ENCODE measurements at places on chromosomes 11 and 22. TPM values are rescaled to one million over a fixed set of nuclear protein-coding genes. Genes with fewer than 3 reads are reported as not detected.
A peak's percentile ranks its signal among the peaks of the same experiment; 100 is the strongest.

The C11orf65 gene
- total RNA-seq, result 0.46 TPM

The CARNS1 gene
- not detected for total RNA-seq

The SCGB1A1 gene
- total RNA-seq, result not detected

The ACTN3 gene
- total RNA-seq, result not detected

The SPI1 gene
- 9.2 TPM for total RNA-seq

DNA sequence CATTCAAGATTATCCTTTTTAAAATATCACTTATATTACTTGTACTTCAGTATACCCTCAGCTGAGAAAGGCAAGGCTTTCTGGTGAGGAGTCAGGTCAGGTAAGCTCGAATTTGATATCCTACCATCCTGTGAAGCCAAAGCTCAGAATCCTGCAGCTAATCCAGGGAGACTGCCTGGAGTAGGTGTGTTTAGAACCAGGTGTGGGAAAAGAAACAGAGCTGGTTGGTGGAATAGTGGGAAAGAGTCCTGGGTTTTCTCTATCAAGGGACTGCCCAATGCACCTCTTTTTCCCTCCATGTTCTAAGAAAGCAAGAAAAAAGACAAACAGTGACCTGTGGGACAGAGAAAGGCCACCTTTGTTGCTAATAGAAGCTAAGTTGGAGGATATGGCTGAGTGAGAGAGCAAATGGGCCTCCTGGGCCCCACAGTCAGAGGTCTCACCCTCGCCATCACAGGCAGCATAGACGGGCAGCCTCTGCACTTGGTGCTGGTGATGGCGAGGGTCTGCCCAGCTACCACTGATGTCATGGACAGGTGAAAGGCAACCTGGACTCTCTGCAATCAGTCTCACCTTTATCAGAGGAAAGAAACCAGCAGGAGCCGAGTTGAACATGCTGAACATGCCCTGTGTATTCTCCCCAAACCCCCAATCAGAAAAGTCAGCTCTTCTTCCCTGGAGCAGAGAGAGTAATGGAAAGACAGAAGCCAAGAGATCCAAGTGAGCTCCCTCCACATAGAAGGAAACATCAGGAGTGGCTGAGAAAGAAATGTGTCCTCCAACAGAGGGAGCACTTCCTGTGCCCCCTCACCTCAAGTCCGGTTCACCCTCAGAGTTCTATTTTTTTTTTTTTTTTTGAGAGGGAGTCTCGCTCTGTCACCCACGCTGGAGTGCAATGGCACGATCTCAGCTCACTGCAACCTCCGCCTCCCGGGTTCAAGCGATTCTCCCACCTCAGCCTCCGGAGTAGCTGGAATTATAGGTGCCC is 491.3 kb downstream of the BUD13 start:
- DNase-seq, result no peak

DNA sequence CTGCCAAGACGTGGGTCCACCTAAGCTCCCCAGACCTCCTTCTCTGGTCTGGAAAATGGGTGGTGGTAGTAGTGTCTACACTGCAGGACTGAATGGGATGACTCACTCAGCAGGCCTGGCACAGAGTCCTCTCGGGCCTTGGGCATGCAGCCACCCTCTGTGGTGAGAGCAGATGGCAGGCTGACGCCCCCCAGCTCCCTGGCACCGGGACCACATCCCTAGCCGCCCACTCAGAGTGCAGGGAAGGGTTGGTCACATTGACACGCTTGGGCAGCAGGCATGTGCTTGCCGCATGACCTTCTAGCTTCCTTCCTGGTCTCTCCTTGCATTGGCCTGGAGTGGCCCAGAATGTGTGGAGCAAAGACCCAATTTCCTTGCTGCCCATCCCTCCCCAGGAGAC is 30.7 kb upstream of the PRODH start:
- DNase-seq, result no peak

- no peak for DNase-seq
Measured at GRCh38 chr11:47940904-47941649, 39.3 kb upstream of the PTPRJ start.

GRCh38 chr11:73234471-73235181 is 16.5 kb downstream of the P2RY2 start:
- DNase-seq, result no peak

GRCh38 chr22:20940904-20941385 is 23.7 kb downstream of the CRKL start:
- no peak for DNase-seq

- no peak for DNase-seq
Measured at GRCh38 chr11:5690736-5691135, 1.1 kb downstream of the TRIM22 start.

DNA sequence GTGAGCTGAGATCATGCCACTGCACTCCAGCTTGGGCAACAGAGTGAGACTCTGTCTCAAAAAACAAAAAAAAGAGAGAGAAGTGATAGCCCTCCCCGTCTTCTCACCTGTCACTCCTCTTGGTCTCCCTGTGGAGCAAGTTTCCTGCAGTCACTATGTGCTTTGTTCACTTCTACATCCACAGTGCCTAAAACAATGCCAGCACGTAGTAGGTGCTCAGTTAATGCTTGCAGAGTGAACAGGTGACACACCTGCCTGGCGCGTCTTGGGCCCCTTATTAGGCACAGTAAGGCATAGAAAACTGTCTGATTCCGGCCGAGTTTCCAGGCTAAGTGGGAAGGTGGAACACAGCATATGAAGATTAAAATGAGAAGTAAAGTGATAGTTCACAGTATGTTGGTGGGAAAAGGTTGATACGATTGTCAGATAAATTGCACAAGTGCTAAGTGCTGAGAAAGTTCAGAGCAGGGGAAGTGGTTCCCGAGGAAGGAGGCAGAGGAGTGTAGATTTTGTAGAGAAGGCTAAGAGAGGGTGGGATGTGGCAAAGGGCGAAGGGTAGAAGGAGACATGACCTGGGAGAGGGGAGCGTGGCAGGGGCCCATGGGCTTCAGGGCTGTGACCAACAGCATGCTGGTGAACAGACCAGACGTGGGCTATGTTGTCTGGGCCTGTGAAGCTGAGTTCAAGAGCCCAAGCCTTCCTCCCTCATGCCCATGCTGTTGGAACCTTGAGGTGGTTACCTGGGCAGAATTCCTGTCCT is 41.9 kb downstream of the BCR start:
- DNase-seq, result no peak

- no peak for DNase-seq
Measured at GRCh38 chr11:69800278-69800677, 18.9 kb downstream of the FGF3 start.

- no peak for DNase-seq
Measured at GRCh38 chr11:128520206-128520887, 67.0 kb downstream of the ETS1 start.

GRCh38 chr22:23478175-23478574 is 101.9 kb downstream of the IGLL1 start:
- no peak for DNase-seq

GRCh38 chr11:73467505-73467904 is 91.3 kb downstream of the RELT start:
- no peak for DNase-seq

DNA sequence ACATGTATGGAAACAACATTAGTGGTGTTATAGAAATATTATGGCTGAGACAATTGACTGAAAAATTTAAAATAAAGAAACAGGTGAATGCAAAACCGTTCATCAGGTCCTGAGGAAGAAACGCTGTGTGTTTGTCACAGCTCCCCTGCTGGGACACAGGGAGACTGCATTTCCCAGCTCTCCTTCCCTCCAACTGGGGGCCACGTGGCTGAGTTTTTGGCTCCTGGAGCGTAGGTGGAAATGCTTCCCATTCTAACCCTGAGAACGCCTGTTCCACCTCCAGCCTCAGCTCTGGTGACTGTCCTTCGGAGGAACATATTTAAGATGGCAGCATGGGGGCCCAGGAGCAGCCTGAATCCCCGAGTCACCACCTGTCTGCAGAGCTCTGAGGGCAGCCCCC is 398.6 kb downstream of the BRD1 start:
- no peak for DNase-seq

- no peak for DNase-seq
Measured at GRCh38 chr22:49866134-49866533, 12.5 kb downstream of the ZBED4 start.

GRCh38 chr22:44765571-44766285 is 13.4 kb downstream of the ARHGAP8 start:
- DNase-seq, result no peak

DNA sequence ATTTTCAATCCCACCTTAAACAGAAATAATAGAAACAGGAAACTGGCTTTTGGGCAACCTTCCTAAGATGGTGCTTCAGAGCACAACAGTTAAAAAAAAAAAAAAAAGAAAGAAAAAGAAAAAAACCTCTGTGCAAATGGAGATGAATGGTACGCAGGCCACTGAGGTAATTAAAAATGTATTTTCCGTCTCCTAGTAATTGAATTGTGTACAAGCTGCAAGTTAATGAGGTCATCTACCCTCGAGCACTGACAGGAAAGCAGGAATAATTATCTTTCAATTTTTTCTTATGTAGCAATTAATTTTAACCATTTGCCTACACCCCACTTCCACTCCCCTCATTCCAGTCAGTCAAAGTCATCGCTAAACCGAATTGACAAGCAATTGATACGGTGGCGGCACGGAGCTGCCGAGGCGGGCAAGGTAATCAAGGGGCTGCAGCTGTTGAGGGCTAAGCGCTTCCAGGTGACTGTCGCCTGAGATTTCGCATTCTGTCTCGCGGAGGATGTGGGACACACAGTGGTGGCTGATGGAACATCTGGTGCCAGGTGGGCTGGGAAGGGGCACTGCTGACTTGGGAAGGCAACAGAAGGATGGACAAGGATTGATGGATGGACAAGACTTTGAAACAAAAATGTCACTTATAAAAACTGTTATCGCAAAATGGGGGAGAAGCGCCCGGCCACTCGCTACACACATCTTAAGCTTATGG is 109.4 kb downstream of the RCN1 start:
- DNase-seq, result no peak

DNA sequence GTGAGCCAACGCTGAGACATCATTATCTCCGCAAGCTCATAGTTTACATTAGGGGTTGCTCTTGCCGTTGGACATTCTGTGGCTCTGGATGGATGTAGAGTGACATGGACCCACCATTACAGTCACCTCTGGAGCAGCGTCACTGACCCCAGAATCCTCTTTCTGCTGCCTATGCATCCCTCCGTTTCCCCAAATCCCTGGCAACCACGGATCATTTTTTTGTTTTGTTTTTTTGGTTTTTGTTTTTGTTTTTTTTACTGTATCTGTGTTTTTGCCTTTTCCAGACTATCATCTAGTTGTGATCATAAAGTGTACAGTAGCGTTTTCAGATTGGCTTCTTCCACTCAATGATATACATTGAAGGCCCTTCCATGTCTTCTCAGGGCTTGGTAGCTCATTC is 4.0 kb downstream of the PARVB start:
- no peak for DNase-seq

- no peak for DNase-seq
Measured at GRCh38 chr22:37426706-37427134, 559 bp downstream of the ELFN2 start.

DNA sequence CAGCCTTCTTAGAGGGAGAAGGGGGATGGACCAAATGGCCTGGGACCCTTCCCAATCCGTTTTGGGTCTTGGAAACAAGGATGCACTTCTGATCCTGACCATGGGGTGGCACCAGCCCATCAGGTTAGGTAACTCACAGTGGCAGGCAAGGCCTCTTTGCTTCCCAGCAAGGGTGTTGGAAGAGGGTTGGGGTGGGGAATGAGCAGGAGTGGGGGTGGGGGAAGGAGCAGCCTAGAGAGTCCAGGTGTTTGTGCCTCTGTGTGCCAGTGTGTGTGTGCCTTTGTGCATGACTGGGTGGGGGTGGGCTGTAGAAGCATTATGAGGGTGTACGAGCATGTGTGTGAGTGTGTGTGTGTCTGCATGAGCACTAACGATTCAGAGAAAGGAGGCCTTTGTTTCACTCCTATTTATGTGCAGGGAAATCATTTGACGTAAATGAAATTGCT is 213.1 kb downstream of the INSC start:
- peak; percentile 19 for DNase-seq

- DNase-seq, result no peak
Measured at GRCh38 chr11:61911128-61911700, 6.2 kb downstream of the RAB3IL1 start.

GRCh38 chr11:7595016-7595866 is 78.1 kb downstream of the CYB5R2 start:
- DNase-seq, result no peak

DNA sequence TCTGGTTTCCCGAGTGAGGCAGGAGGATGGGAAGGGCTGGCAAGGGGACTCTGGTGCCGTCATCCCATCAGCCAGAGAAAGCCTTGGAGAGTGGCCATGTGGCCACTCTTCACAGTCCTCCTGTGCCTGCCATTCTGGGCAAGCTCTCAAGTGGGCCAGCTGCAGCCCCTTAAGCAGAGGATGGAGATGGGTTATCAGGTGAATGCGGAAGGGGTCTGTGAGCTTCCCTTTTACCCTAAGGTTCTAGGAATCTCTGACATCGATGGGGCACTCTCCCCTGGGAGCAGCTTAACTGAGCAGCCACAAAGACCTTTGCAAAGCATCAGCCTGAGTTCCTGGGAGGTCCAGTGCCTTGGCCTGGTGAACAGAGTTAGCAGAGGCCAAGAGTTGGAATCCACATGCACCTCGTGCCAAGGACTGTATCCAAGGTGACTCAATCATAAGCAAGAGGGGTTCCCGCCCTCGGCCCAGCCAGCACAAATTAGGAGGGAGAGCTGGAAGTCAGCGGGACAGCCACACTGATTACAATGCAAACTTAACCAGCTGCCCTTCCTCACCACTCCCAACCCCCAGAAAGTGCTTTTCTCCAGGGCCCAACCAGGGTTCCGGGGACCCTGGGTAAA is 193.6 kb downstream of the BUD13 start:
- DNase-seq, result no peak

DNA sequence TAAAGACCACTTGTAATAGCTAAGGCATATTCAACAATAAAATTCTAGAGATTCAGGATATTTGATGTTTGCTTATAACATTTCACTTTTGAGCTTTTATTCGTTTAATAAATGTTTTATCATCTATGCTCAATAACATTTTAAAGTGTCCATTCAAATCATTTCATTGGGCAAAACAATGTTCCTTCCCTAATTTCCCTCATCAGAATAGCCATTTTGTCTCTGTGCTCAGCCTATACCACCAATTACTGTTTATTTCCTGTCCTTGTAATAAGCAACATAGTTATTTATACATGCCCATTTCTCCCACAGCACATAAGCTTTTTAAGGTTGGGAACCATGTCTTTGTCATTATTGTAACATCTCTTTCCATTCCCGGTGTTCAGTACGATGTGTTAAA is 1.3 kb upstream of the SC5D start:
- no peak for DNase-seq

DNA sequence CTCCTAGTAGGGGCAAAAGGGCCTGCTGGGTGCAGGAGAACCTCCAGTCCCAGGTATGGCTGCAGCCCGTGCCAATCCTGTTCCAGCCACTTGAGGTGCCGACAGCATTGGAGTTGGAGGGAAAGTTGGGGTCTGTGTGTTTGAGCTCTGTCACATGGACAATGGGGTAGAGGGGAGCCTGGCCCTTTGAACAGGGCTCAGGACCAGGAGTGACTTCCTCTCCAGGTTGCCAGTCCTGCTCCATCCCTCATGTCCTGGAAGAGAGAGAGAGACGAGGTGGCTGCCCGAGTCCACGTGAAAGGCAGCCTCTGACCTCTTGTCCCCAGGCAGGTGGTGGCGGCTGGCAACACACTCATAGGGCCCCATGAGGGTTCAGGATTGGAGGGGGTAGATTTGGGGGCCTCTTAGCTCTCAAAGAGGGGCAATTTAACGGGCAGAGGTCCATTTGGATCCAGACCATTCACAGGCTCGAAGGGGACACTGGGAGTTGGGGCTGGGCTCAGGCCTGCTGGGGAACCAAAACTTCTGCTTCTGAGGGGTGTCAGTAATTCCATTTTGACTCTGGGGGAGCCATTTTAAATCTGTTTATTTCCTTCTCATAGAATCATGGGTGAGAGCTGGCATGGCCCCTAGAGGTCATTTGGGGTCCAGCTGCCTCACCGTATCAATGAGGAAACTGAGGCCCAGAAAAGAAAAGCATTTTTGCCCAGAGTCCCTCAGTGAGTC is 4.1 kb downstream of the ADORA2A start:
- no peak for DNase-seq
